CD14-positive monocyte (primary cell): ENCODE measurements at places on chromosomes 5 and 9.

DNA sequence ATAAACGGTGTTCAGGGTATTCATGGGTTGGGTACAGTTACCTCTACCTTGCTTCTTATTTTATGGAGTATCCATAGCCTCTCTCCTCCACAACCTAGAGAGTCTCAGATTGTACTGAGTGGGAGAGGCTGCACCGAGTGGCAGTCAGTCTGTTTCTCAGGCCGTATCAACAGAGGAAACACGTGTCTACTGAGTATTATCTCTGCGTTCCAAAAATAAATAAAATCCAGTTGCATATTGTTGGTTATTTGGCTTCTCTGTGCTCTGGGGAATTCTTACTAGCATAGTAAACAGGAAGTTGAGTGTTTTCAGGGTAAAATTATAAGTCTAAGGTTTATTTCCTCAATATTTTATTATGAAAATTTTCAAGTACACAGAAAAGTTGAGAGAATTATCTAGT is 231.0 kb downstream of the ARHGEF28 start:
- no peak for DNase-seq

DNA sequence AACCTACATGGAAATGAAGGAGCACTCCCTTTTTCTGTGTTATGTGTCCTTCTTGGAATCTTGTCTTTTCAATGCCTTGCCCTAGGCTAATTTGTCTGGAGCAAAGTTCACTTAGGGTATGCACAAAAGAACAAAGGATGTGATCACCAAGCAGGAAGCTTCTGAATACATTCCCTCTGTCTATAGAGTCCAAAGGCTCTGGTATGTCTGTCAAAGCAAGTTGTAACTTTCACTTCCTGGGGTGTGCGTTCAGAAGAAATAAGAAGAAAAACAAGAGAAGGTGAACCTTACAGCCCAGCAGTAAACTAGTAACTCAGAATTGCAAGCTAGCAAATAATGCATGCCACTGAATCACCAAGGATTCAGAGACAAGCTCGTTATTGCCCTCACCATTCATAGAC is 31.7 kb upstream of the CDH6 start:
- DNase-seq = no peak

DNA sequence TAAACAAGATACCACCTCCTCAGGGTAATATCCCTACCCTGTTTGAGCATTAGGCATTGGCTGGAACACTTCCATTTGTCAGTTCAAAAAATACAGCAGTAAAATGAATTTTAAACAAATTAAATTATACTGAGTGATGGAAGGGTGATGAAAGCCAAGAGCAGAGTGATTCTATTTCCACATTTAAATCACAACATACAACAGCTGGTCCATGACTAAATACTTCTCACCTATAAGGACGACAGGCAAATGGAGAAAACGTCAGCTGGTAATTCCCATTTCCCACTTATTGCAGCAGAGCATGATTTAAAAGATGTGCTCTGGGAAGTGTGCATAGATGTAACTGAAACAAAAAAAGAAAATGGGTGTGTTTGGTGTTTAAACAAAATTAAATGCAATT is 543.6 kb upstream of the DAB2 start:
- no peak for DNase-seq

DNA sequence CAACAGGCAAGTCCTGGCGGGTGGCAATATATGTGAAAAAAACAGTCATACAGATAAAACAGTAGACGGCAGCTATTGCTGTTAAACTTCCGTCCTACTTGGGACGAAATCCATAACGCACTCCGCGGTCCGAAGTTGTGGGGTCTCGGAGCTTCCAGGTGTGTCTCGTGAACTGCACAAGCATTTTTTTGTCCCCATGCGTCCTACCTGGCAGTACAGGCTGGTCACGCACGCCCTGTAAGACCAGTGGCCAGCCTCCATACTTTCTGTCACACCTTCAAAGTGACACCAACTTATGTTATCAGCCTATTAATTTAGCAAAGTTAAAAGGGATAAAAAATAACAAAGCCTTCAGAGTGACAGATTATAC is 51.3 kb downstream of the TGFBI start:
- no peak for DNase-seq

GRCh38 chr5:120297616-120298015 is 166.5 kb upstream of the PRR16 start:
- no peak for DNase-seq

DNA sequence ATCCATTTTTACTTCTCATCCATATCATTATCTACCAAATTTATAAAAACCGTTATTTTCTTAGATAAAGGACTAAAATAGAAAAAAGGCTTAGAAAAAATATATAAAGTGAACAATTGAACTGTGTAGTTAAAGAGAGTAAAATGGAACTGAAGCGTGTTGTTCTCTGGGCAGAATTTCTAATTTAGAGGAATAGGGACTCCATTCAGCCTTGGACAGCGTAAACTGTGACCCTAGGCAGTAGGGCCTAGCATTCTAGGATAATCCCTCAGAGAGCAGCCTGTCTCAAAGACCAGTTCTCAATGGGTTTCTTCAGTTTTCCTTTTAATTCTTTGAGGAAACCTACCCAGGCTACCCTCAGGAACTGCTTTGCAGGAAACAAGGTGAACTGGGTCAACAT is 11.1 kb downstream of the ZNF462 start:
- DNase-seq = no peak
